Progenitor cell of endocrine pancreas (in vitro differentiated cells): ENCODE measurements at places on chromosomes 13 and 19.

DNA sequence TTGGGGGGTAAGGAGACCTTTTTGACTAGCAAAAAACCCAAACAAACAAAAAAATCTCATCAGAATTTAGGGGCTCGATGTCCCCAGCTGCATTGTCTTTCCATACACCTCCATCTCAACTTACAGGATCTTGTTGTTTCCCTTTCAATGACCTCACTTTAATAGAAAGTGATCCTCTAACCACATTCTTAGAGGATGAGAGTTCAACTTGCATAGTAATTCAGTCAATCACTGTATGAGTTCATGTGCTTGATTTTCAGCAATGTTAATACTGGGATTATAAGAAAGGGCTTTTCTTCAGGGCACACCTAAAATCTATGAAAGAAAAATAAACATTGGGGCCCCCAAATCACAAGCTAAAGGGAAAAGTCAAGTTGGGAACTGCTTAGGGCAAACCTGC is 1512.0 kb downstream of the SLITRK1 start:
- H3K27ac ChIP-seq, result no peak overlapping the region
- no peak for DNase-seq
- H3K36me3 ChIP-seq, result no peaks in the 10 kb centered on the region
- H3K27me3 ChIP-seq, result no peaks in the 10 kb centered on the region

DNA sequence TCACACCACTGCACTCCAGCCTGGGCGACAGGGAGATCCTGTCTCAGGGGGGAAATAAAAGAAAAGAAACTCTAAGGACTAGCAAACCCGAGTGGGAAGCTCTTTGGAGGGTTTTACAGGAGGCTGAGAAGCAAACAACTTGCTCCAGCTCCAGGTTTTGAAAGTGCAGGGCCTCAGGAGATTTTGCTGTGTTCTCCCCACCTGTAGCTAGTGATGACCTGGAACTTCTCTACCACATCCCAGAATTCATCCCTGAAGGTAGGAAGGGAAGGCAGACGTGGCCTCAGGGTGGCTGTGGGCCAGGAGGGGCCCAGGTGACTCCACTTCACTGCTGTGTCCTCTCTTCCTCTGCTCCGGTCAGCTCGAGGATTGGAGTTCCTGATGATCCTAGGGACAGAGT is 16.3 kb upstream of the PSMD8 start:
- H3K27me3 ChIP-seq, result peaks cover 57% of the 10 kb centered on the region
- no peaks in the 10 kb centered on the region for H3K4me1 ChIP-seq
- no peaks in the 10 kb centered on the region for H3K36me3 ChIP-seq
- DNase-seq, result no peak
- H3K4me3 ChIP-seq, result no peak overlapping the region

DNA sequence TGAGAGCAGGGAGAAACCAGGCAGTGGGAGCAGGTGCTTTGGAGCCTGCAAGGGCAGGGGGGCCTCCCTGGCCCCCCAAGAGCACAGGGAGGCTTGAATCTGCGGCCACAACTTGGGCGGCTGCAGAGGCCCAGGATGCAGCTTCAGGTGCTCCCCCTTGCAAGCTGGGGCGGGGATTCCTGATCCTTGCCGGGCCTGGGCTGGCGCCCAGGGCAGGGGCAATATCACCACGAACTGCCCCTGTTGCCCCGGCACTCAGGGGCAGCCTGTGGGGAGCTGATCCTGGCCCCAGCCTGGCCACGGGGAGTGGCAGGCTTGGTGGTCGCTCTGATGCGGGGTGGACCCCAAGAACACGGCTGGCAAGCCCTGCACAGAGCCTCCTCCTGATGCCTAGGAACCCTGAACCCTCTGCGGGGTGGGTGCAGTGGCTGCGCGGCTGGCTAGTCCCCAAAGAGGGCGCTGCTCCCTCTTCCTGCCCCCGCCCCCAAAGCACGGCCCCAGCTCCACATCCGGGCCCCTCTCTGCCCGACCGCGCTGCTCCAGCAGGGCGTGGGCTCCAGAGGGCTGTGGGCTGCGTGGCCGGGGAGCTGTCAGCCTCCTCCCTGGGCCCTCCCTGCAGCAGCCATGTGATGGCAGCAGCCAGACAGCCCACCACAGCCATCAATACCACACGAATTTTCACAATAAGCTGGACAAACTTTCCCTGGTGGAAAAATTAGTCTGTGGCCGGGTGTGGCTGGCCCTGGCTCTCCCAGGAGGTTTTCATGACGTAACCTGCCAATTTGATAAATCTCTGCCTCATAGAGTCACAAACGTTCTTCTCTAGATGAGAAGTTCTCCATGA is 21.0 kb downstream of the TNFSF9 start:
- H3K4me1 ChIP-seq, result no peaks in the 10 kb centered on the region
- no peak overlapping the region for H3K27ac ChIP-seq
- no peaks in the 10 kb centered on the region for H3K36me3 ChIP-seq

DNA sequence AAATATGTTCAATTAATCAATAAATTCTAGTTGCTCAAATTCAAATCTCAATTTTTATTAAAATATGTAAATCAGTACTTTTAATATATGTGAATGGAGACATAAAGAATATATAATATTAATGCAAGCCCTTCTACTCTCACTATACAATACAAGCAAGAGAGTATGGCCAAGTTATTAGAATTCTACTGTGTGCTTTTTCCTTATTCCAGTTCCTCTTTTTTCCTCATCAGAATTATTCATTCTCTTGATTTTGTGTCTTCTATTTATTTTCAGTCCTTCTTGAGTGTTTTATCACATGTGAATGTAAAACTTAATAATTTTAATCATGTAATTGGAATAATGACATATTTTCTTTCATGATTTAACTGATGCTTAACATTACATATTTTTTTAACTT is 276.8 kb downstream of the PCDH20 start:
- no peaks in the 10 kb centered on the region for H3K27me3 ChIP-seq
- H3K4me3 ChIP-seq, result no peak overlapping the region
- H3K27ac ChIP-seq, result no peak overlapping the region
- peaks cover 6% of the 10 kb centered on the region for H3K4me1 ChIP-seq

DNA sequence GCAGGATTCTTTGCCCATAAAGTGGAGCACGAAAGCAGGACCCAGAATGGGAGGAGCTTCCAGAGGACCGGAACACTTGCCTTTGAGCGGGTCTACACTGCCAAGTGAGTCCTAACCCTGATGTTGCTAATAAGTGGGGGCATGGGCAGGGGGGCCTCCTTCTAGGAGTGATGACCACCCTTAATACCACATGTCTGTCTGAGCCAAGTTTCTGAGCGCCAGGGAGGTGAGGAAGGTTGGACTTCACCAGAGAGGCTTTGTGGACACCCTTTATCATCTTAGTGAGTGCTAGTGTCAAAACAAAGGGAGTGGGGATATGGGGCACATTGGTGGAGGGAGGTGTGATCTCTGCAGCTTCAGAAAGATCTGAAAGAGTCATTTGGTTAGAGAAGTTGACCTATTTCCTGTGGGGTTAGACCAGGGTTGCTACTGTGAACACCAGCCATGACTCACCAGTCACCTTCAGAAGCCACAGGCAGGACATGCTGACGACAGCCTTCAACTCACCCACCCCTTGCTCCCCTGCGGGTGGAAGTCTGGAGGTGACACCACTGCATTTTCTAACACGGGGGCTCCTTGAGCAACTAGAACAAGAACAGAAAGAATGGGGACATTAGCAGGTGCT is 8.8 kb downstream of the ALOX5AP start:
- H3K27ac ChIP-seq, result no peak overlapping the region
- H3K4me1 ChIP-seq, result peaks cover 17% of the 10 kb centered on the region
- DNase-seq, result no peak
- peaks cover 18% of the 10 kb centered on the region for H3K27me3 ChIP-seq

GRCh38 chr13:69755101-69755500 is 352.5 kb upstream of the ATXN8OS start:
- no peaks in the 10 kb centered on the region for H3K4me1 ChIP-seq
- DNase-seq, result no peak
- H3K36me3 ChIP-seq, result no peaks in the 10 kb centered on the region
- no peak overlapping the region for H3K27ac ChIP-seq
- H3K27me3 ChIP-seq, result no peaks in the 10 kb centered on the region

DNA sequence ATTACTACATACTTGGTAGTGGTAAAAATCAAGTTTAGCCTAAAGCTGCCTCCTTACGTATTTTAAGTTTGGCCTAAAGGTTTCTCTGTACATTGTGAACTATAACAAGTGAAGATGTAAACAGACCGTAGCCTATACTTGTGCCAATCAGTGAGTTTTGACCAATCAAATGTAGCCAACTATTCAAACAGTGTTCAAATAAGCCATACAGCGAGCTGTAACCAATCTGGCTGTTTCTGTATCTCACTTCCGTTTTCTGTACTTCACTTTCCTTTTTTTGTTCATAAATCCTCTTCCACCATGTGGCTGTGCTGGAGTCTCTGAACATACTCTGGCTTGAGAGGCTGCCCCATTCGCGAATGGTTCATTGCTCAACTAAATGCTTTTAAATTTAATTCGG is 2504.6 kb downstream of the PCDH9 start:
- no peak overlapping the region for H3K27ac ChIP-seq
- DNase-seq, result no peak
- no peaks in the 10 kb centered on the region for H3K27me3 ChIP-seq

GRCh38 chr19:16141043-16141442 is 2.4 kb upstream of the HSH2D start:
- no peaks in the 10 kb centered on the region for H3K27me3 ChIP-seq
- DNase-seq, result no peak
- no peak overlapping the region for H3K27ac ChIP-seq
- peaks cover 6% of the 10 kb centered on the region for H3K4me1 ChIP-seq
- no peaks in the 10 kb centered on the region for H3K36me3 ChIP-seq
- H3K4me3 ChIP-seq, result no peak overlapping the region
